ENCODE measurements at places on chromosomes 13 and 19. TPM values are rescaled to one million over a fixed set of nuclear protein-coding genes. Genes with fewer than 3 reads are reported as not detected.

GRCh38 chr13:91825516-91825915 is 427.1 kb downstream of the GPC5 start:
- no peak for DNase-seq

DNA sequence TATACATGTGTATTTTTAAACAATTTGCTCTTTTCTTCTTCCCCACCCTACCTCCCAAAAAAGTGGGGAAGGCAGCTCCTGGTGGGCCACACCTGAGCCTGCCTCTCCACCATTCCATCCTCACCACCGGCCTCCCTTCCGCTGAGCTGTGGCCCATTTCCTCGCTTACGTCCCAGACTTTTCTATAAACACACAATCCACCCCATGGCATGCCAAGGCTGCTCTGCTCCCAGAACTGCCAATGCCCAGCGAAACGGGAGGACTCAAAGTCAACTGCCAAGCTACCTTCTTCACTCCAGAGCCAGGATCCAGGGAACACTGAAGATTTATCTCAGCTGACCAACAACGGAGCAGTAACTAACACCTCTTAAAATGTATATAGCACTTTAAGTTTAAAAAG is 2.8 kb downstream of the N4BP2L1 start:
- no peak for DNase-seq

DNA sequence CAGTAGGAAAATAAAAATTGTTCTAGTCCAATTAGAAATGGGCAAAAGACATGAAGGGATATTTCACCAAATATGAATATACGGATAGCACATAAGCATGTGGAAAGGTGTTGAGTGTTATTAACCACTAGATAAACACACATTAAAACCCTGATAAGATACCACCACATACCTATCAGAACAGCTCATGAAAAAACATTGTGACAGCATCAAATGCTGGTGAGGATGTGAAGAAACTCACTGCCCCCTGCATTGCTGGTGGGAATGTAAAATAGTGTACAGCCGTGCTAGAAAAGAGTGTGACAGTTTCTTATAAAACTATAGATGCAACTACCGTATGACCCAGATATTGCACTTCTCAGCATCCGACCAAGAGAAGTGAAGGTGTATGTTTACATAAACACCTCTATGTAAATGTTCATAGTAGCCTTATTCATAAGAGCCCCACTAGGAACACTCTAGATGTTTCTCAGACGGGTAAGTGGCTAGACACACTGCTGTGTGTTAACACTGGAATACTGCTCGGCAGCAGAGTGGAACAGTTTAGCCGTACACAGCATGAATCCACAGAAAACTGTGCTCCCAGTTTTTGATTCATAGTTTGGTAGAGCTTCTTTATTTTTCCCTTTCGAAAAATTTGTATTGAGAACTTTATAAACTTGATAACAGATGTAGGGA is 321.1 kb downstream of the MYO16 start:
- DNase-seq = no peak

- DNase-seq = no peak
Observed at GRCh38 chr13:113816254-113816929, 47.5 kb downstream of the GAS6 start.

DNA sequence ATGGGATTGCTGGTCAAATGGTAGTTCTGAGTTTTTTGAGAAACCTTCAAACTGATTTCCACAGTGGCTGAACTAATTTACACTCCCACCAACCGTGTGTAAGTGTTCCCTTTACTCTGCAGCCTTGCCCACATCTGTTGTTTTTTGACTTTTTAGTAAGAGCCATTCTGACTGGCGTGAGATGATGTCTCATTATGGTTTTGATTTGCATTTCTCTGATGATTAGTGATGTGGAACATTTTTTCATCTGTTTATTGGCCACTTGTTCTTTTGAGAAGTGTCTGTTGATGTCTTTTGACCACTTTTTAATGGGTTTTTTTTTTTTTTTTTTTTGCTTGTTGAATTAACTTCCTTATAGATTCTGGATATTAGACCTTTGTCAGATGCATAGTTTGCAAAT is 4.3 kb downstream of the CAB39L start:
- DNase-seq = no peak

- DNase-seq = no peak
Observed at GRCh38 chr13:114145256-114145655, 12.8 kb upstream of the RASA3 start.

GRCh38 chr13:33078263-33078662 is 62.0 kb downstream of the KL start:
- no peak for DNase-seq

DNA sequence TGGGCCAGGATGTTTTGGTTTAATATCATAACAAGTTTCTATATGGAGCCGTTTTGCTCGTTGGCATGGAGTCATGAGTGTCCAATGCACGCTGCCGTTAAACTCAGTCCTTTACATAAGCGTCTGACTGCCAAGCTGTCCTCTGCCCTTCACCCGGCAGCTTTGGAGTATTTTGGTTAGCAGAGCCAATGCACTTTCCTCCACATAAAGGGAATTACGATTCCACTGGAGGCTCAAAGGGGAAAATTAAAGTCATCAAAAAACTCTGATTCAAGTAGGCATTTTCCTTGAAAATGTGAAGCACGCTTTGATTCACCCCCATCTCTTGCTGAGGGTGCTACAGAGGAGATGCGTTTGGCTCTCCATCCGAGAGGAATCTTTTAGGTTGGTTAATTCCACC is 144.4 kb upstream of the ARGLU1 start:
- DNase-seq = no peak

KLHL1 gene
- total RNA-seq = 23.2 TPM

OR4F17 gene
- not detected for total RNA-seq

F2RL3 gene
- total RNA-seq = 0.09 TPM

MEIS3 gene
- total RNA-seq = 36.2 TPM

PRX gene
- 1.8 TPM for total RNA-seq

Measured in cerebellum (tissue), 4 donors.